ENCODE measurements at places on chromosomes 1 and 21.

DNA sequence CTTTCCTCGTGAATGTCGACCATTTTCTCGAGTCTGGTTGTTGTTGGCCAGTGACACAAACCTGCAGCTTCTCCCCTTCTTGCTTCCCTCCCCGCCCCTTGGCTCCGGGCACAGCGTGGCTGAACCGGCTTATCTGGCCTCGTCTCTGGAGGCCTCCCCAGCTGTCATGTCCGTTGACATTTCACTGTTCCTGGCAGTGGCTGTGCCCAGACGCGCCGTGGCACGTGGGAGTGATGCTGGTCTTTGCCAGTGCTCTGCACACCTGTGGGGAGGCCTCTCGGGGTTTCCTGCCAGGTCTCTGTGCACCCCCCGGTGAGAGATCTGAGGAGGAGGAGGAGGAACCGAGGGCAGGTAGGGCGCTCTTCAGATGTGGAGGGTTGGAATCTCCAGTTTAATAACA is 23.7 kb downstream of the SKI start:
- DNase-seq: no peak

DNA sequence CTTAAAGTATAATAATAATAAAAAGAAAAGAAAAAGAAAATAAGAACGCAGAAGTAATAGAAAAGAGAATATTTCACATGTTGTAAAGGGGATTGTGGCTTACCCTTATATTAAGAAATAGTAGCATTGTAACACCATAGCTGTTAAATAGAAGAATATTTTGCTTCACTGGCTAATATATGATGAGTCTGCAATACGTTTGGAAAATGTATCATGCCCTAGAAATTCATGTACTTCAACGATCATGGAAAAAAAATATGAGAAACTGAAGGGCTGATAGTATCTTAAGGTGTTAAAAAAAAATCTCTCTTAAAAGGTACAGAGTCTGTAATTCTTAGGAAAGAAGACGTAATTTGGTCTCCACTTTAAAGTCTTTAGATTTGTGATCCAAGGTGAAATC is 1390.5 kb upstream of the ADGRL2 start:
- DNase-seq: no peak

- DNase-seq: peak; percentile 54
Measured at GRCh38 chr1:150192012-150192411, 42.3 kb downstream of the PLEKHO1 start.

DNA sequence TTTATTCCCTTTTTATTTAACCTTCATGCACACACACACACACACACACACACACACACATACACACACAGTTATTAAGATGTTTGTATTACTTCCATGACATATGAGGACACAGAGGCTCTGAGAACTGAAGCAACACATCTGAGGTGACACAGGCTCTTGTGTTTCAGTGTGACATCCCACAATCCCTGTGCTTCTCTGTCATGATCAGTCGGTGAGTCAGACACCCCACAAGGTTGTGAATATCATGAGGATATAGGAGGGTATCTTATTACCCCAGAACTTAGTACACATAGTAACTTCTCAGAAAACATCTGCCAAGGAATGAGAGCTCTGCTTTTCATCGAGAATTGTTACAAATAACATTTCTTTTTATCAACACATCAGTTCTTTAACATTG is 459.3 kb downstream of the PLPP3 start:
- DNase-seq: no peak

- DNase-seq: no peak
Measured at GRCh38 chr1:185495007-185495406, 178.0 kb upstream of the IVNS1ABP start.

- no peak for DNase-seq
Measured at GRCh38 chr1:221053889-221054288, 174.6 kb downstream of the HLX start.

DNA sequence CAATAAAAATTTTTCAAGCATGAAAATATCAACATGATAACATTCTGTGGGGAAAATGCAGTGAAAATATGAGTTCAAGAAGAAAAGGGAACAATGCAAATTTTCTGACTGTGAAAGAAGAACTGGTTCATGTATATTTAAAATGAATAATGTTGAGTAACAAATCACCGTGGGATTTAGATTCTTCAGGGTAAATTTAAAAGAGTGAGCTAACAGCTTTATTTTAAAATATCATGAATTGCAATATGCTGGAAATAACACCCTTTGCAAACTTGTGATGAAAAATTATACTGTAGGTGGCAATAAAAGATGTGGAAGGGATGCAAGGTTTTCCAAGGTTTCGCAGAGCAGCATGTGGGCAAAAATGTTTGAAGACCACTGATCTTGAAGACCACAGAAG is 13.2 kb upstream of the SSX2IP start:
- DNase-seq: no peak
